Pericardium fibroblast (primary cell): ENCODE measurements at places on chromosomes 6 and 20. TPM values are rescaled to one million over a fixed set of nuclear protein-coding genes. Genes with fewer than 3 reads are reported as not detected.

The CRISP2 gene
- not detected in 2 replicates for total RNA-seq

The EXOC2 gene
- total RNA-seq = 18.3 and 18.4 TPM in 2 replicates

The B3GALT4 gene
- total RNA-seq = 1.7 and 2.3 TPM in 2 replicates

The GRM1 gene
- not detected in 2 replicates for total RNA-seq

The GINM1 gene
- 42.8 and 53.8 TPM in 2 replicates for total RNA-seq

The PHACTR3 gene
- total RNA-seq = not detected in 2 replicates

The LHFPL5 gene
- not detected in 2 replicates for total RNA-seq

The SLC22A23 gene
- total RNA-seq = 2.7 and 3.0 TPM in 2 replicates

The TUBB2B gene
- 2.4 and 3.5 TPM in 2 replicates for total RNA-seq

The FAM184A gene
- not detected in 2 replicates for total RNA-seq

The ERVFRD-1 gene
- not detected in 2 replicates for total RNA-seq

The TSBP1 gene
- total RNA-seq = not detected in 2 replicates

The CDKN1A gene
- 217 and 333 TPM in 2 replicates for total RNA-seq
